Stimulated activated CD4-positive, alpha-beta T cell treated with anti-CD3 and anti-CD28 coated beads, Interleukin-4, amount 100 ng/mL, for 48 hours (primary cell): ENCODE measurements at places on chromosomes 7 and 10.

DNA sequence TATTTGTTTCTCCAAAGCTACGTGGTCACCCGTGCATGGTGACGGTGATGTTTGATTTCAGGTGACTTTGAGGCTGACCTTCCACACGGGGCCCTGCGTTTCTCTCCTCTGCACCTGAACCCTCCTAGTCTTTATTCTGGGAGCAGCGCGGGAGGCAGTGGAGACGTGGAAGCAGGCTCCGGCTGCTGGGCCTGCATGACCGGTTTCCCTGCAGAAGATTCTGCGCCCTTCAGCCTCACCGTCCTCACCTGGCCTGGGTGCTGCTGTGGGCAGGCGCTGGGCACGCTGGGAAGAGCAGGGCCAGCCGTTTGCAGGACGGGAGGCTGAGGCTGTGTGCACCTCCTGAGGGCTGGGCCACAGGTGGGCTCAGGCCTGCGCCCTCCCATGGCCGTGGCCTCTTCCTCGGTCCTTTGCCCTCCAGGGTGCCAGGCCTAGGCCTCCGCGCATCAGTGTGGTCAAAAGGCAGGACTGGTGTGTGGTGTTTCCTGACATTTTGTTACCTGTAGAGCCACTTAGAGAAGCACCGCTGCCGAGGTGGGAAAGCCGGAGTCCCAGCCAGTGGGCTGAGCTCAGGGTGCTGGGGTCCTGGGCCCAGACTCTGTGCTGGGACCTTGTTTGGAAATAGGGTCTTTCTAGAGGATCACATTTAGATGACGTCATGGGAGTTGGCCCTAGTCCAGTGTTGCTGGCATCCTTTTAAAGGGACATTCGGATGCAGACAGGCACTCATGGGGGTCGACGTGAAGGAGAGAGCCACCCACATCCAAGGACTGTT, 478.3 kb downstream of the DNAJB6 start:
- DNase-seq, result no peak

- DNase-seq, result no peak
These were observed 118.9 kb downstream of the AMPH start for GRCh38 chr7:38512291-38512690.

- peak; percentile 1 for DNase-seq
These were observed 82.2 kb downstream of the PIK3CG start for GRCh38 chr7:106947244-106947728.

DNA sequence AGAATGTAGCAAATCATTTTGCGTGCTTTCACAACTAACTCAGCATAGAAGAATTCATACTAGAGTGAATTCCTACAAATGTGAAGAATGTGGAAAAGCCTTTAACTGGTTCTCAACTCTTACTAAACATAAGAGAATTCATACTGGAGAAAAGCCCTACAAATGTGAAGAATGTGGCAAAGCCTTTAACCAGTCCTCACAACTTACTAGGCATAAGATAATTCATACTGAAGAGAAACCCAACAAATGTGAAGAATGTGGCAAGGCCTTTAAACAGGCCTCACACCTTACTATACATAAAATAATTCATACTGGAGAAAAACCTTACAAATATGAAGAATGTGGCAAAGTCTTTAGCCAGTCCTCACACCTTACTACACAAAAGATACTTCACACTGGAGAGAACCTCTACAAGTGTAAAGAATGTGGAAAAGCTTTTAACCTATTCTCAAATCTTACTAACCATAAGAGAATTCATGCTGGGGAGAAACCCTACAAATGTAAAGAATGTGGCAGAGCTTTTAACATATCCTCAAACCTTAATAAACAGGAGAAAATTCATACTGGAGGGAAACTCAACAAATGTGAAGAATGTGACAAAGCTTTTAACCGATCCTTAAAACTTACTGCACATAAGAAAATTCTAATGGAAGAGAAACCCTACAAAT, 40.8 kb downstream of the ZNF107 start:
- DNase-seq, result no peak

DNA sequence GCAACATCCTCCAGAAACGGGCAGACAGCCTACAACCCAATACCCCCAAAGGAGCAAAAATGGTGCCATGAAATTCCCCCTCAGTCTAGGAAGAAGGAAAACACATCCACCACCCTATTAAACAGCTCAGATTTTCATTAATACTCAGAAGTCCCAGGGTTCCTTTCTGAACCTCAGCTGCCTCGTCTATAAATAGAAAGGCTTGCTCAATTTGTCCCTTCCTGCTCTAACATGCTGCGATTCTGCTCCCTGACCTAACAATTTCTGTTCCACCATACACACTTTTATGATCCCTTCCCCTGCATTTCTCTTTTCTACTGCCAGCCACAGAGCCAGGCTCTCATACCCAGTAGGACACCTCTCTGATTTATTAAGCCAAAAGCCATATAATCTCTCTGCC, 68.1 kb downstream of the MTERF1 start:
- DNase-seq, result no peak

GRCh38 chr10:69791812-69792211, 9.9 kb upstream of the COL13A1 start:
- no peak for DNase-seq
